GM23338 (cell line): ENCODE measurements at places on chromosomes 2 and 18.

DNA sequence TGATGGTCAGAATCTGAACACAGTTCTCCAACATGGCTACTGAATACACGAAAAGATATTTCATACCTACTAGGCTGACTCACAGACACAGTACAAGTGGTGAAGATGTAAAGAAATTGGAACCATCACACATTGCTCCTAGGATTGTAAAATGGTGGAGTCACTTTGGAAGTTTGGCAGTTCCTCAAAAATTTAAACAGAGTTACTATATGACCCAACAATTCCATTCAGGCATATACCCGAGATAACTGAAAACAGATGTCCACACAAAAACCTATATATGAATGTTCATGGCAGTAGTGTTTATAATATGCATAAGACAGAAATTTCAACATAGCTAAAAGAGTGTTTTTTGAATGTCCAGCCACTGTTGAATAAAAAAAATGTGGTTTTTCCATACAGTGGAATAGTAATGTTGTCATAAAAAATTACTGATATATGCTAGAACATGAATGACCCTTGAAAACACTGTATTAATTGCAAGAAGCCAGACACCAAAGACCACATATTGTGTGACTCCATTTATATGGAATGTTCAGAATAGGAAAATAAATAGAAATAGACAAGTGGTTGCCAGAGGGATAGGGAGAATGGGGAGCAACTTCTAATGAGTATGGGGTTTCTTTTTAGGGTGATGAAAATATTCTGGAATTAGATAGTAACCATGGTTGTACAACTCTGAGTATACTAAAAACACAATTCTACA lies 10.1 kb downstream of the RMP24 start:
- peaks cover 26% of the 10 kb centered on the region for H3K36me3 ChIP-seq
- no peak overlapping the region for H3K4me3 ChIP-seq
- H3K27ac ChIP-seq, result no peak overlapping the region
- no peaks in the 10 kb centered on the region for H3K27me3 ChIP-seq
- no peak for DNase-seq

DNA sequence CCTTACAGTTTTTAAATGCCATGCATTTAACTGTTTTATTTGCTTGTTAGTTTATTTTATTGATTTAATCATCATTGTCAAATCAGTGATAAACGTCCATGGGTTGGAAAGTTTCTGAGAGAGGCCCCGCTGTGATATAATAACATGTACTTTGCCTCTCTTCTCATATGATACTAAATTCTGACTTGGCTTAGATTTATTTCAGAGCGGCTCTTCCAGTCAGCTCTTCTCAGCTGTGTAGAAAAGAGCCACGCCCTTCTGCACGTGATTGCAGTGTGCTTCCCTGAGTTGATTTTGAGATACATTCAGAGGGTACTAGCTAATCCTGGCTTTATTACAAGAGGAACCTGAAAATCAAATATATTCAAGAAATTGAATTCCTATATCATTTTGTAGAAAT lies 218.6 kb downstream of the KCNE4 start:
- H3K36me3 ChIP-seq, result no peaks in the 10 kb centered on the region
- DNase-seq, result no peak
- no peak overlapping the region for H3K27ac ChIP-seq
- no peak overlapping the region for H3K4me3 ChIP-seq

DNA sequence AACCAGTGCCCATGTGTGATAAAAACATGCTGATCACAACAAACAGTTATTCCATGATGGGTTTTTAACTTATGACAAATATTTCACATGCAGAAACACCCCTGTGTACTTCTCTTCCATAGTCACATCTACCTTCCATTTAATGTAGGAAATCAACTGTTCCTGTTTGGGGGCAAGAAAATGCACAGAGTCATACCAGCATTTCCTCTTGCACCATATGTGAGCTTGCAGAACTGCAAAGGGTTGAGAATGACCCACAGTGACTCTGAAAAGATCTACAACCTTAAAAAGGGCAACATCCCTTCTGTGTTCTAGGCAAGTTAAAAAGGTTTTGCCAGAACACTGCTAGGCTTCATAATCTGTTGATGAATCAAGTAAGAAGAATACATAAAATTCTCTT lies 9.9 kb downstream of the BMP10 start:
- H3K36me3 ChIP-seq, result no peaks in the 10 kb centered on the region
- DNase-seq, result no peak
- peaks cover 23% of the 10 kb centered on the region for H3K4me1 ChIP-seq
- no peak overlapping the region for H3K27ac ChIP-seq
- H3K27me3 ChIP-seq, result no peaks in the 10 kb centered on the region
- no peak overlapping the region for H3K4me3 ChIP-seq

DNA sequence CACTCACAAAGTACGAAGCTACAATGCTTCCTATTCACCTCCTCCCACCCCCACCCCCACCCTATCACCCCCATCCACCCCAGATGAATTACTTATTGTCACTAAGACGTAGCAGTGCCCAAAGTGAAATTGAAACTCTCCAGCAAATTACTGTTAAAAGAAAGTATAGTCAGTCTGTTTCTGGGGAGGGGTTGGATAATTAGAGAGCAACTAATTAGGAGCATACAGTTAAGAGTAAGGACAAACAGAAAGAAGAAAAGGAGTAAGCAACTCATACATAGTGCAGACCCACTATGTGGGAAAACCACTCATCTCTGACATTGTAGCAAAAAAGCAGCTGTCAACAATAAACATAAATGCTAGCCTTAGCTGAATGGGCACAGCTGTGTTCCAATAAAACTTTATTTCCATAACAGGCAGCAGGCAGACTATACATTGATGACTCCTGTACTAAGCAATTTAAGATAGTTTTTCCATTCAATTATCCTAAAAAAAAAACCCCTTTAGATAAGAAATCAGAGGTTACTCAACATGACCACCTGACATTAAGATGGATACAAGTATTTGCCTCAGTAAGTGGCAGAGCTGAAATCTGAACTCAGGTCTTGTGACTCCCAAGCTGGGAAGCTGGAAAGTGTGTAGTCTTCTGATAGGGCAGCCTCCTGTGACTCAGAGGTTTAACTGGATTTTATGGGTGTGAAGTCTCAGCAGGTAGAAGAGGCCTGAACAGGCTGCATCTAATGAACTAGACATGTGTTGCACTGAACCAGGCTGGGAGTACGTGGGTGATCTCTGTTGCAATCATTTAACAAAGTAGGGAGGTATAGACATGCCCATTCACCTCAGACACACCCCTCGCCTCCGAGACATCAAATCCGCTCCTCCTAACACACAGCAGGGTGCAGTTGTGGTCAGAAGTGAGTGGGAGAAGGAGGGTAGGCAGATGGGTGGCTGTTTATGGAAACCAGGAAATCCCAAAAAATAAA lies 171.8 kb upstream of the KLF7 start:
- no peak overlapping the region for H3K27ac ChIP-seq
- H3K4me3 ChIP-seq, result no peak overlapping the region
- no peaks in the 10 kb centered on the region for H3K36me3 ChIP-seq
- no peaks in the 10 kb centered on the region for H3K27me3 ChIP-seq
- H3K4me1 ChIP-seq, result peaks cover 34% of the 10 kb centered on the region
- no peak for DNase-seq

- H3K4me1 ChIP-seq, result peaks cover 13% of the 10 kb centered on the region
- no peaks in the 10 kb centered on the region for H3K36me3 ChIP-seq
- DNase-seq, result no peak
- no peaks in the 10 kb centered on the region for H3K27me3 ChIP-seq
Measured at GRCh38 chr2:1606421-1607235, 137.7 kb downstream of the PXDN start.

GRCh38 chr2:142981756-142982155 lies 104.3 kb downstream of the KYNU start:
- H3K4me3 ChIP-seq, result no peak overlapping the region
- H3K27me3 ChIP-seq, result no peaks in the 10 kb centered on the region
- H3K4me1 ChIP-seq, result no peaks in the 10 kb centered on the region
- no peaks in the 10 kb centered on the region for H3K36me3 ChIP-seq

GRCh38 chr2:203892207-203892606 lies 24.6 kb downstream of the CTLA4 start:
- DNase-seq, result peak; percentile 11
- H3K27me3 ChIP-seq, result no peaks in the 10 kb centered on the region
- no peaks in the 10 kb centered on the region for H3K36me3 ChIP-seq
- H3K27ac ChIP-seq, result no peak overlapping the region
